Stomach (tissue), 19 donors: ENCODE measurements at places on chromosomes 4 and X.

- DNase-seq: no peak
These were observed 7.2 kb downstream of the PPM1K start for GRCh38 chr4:88276952-88277710.

- DNase-seq: peak; percentile 26
These were observed 620.0 kb downstream of the BCOR start for GRCh38 chrX:39477762-39478120.

DNA sequence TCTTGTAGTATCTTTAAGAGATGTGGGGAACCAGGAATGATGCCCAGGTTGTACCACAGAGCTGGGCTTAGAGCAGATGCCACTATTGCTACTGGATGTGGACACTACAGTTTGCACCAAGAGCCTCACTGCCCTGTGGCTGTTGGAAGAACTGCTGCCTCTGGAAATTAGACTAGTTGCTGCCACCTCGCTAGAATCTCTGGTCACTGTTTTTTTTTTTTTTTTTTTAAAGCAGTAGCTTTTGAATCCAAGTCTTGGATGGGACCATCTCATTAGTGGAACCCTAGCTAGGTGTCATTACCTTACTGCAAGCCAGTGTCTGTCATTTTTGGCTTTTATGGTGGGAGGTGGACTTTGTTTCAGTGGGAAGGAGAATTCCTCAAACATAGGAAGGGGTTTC, 105.5 kb downstream of the ARHGAP10 start:
- DNase-seq: no peak

DNA sequence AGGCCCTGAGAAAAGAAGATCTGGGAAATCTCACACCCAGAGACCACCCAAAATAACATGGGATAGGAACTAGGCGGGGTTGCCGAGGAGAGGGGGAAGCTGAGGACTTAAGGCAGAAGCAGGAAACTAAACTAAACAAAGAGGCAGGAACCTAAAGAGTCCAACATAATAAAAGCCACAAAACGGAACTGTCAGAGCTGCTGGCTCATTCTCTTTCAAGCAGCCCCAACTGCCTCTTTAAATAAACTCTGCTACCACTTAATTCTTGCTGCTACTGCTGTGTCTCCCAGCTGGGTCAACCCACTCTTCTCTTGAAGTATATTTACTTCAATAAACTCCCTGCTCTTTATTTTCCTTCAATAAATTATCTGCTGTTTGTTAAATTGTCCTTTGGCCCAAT, 44.5 kb downstream of the MAGEB16 start:
- peak; percentile 23 for DNase-seq

DNA sequence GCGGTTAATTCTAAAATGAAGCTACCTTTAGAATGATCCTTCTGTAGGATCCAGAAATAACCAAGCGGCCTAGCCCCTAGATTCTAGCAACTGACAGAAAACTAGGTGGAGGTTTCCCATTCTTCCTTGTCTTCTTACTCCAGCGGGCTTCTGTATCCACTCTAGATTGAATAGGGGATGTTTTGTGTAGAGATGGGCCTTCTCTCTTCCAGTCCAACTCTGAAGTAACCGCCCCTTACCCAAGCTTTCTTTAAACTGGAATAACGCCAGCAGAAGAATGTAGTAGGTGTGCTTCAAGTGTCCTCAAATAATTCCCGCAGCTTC, 386 bp upstream of the TMEM184C start:
- DNase-seq: no peak

- no peak for DNase-seq
These were observed 55.4 kb upstream of the RASSF6 start for GRCh38 chr4:73675623-73676022.

DNA sequence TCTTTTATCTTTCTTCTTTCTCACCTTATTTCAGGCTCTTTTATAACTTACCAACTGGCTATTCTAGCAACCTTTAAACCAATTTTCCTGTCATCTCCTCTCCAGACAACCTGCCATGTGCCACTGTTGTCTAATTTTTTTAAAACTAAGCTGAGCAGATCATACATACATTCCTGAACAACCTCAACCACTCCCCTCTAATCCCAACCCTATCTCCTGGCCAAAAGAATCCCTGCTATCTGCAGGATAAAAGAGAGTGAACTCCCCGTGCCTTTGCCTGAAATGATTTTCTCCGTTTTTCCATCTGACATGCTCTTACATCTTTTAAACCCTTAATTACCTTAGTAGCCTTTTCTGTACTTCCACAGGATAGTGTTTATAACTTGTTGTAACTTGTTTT, 35.5 kb downstream of the DCUN1D4 start:
- DNase-seq: no peak

DNA sequence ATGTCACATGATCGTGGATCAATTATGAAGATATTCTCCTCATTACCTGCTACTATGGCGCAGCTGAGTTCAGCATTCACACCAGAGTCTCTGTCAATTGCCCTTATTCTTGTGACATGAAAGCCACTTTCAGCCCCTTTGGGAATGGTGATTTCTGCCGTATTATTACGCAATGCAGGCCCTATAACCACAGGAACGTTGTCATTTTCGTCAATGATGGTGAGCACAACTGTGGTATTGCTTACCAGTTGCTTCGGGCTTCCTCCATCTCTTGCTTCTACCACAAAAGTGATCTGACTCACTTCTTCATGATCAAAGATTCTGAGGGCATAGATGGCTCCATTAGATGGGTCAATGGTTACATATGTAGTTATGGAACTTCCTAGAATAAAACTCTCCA, 2.1 kb downstream of the PCDH18 start:
- no peak for DNase-seq

GRCh38 chrX:15903186-15903681, 48.6 kb upstream of the AP1S2 start:
- DNase-seq: peak; percentile 16

GRCh38 chrX:68835104-68835442, 6.3 kb downstream of the EFNB1 start:
- DNase-seq: no peak

DNA sequence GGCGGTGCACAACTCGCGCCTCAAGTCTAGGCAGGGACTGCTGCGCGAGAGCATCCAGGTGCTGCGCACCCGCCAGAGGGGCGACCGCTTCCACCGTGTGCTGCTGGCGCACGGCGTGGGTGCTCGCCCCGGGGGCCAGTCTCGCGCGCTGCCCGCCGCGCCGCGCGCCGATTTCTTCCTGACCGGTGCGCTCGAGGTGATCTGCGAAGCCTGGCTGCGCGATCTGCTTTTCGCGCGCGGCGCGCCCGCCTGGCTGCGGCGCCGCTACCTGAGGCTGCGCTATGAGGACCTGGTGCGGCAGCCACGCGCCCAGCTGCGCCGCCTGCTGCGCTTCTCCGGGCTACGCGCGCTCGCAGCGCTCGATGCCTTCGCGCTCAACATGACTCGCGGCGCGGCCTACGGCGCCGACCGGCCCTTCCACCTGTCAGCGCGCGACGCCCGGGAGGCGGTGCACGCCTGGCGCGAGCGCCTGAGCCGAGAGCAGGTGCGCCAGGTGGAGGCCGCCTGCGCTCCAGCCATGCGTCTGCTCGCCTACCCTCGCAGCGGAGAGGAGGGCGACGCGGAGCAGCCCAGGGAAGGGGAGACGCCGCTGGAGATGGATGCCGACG, 1.3 kb downstream of the CHST7 start:
- peak; percentile 31 for DNase-seq

- no peak for DNase-seq
These were observed 143.1 kb downstream of the RBM47 start for GRCh38 chr4:40486534-40486933.

GRCh38 chr4:14853176-14853943, 148.9 kb upstream of the CPEB2 start:
- DNase-seq: no peak
